ENCODE measurements at places on chromosomes 13 and 19.

- DNase-seq = no peak
These were observed 8.0 kb upstream of the SPATA13 start for GRCh38 chr13:24152292-24153214.

- no peak for DNase-seq
These were observed 98.0 kb downstream of the PRR20E start for GRCh38 chr13:57264965-57265364.

DNA sequence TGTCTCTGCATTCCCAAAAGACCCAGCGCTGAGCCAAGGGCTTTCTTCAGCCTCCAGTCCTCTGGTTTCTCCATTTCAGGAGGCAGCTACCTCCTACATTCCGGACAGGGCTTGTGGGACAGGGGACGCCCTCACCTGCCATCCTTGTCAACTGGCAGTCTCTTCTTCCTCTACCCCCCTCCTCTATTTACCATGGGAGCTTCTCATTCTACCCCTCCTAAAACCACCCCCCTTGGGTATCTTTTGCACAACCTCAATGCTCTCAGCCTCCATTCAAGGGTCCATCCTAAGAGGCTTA, 43.8 kb downstream of the ZNF93 start:
- no peak for DNase-seq

DNA sequence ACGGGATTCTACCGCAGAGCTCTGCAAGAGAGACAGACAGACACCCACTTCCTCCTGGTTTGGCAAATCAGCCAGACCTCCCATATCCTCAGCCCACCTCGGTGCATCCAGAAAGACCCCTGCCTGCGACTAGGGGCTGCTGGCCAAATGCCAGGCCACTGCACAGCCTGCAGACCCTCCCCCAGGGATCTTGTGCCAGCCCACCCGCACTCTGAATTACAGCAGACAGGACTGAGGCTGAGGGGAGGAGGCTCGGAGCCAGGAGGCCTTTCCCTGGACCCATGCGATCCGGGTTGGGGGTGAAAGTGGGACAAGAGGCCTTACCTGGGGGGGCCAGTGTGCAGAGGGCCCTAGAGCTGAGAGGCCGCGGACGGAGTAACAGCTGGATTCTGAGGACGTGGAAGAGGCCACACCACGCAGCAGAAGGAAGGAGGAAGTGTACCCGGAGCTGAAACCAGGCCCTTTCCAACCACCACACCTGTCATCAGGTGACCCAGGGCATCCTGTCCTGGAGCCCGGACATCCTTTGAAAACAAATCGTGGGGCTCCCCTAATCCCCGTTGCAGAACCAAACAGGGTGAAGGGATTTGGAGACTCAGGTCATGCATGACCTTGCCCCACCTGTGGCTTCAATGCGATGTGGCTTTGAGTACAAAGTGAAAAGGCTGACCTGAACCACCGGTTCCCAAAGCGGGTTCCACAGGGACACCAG, 993 bp downstream of the FUT6 start:
- DNase-seq = no peak

DNA sequence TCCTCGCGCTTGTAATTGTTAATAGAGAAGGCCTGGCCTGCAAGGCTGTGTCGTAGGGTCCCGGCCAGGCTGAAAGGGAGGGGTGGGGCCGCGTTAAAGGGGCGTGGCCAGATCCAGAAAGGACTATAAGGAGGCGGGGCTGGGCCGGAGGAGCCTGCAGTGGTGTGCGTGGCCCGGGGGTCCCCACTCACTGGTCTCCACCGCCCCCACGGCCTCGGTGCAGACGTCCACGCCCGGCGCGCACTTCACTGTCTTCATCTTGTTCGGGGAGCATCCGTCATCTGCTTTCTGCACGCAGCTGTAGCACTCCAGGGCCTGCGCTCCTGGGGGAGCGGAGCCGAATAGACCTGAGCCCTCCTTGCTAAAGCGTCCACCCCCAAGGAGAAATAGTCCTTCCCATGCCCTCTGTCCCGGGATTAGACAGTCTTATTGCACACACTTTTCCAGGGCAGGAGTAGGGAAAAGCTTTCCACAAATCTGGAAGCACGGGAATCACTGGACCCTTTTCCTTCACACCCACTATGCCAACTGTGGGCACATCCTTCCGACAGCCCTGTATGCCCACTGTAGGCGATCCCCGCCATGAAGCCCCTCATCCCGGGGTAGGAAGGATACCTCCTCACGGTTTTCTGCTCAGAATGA, 1.2 kb downstream of the LYPD3 start:
- peak; percentile 59 for DNase-seq

- no peak for DNase-seq
These were observed 739 bp downstream of the EIF3G start for GRCh38 chr19:10118960-10119359.

- peak; percentile 34 for DNase-seq
These were observed 16.1 kb upstream of the USP29 start for GRCh38 chr19:57103573-57104277.

- DNase-seq = no peak
These were observed 181.8 kb upstream of the UBL3 start for GRCh38 chr13:30032263-30032662.

GRCh38 chr19:31448221-31448657, 99.0 kb upstream of the TSHZ3 start:
- DNase-seq = no peak

DNA sequence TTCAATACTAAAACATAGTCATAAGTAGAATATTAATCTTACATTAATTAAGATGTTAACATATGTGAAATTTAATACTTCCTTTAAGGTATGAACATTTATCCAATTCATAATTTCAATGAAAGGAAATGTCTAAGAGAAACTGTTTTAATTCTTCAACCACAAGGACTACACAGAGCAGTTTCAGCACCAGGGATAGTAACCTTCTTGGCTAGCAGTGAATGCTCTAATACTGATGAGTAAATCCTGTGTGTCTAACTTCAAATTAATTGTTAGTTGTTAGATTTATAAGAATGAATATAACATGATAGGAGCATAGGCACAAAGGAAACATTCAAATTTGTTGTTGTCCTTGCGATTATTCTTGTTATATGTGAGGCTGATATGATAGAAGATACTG, 15.6 kb upstream of the NBEA start:
- DNase-seq = no peak

- no peak for DNase-seq
These were observed 1.6 kb upstream of the ZBTB7A start for GRCh38 chr19:4068047-4068966.

GRCh38 chr19:5804516-5805461, at the start of gene NRTN:
NRTN (plus strand) TSS chr19:5805067; CDS start chr19:5824166, 19,099 bp downstream.
- DNase-seq = no peak

DNA sequence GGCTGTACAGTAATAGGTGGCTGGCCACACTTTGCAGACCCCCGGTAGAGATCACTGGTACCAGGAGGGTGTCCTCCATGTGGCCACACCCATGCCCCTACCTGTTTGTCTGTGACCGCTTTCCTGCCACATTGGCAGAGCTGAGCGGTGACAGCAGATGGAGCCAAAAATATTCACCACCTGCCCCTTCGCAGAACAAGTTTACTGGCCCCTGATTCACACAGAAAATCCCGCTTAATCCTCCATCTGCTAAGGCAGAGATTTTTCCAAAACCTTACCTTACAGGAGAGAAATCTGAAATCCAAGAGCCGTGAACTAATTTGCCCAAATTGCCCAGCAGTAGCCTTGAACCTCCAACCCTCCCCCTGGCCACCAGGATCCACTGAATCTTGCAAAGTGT, 52.1 kb downstream of the MYO9B start:
- DNase-seq = no peak

DNA sequence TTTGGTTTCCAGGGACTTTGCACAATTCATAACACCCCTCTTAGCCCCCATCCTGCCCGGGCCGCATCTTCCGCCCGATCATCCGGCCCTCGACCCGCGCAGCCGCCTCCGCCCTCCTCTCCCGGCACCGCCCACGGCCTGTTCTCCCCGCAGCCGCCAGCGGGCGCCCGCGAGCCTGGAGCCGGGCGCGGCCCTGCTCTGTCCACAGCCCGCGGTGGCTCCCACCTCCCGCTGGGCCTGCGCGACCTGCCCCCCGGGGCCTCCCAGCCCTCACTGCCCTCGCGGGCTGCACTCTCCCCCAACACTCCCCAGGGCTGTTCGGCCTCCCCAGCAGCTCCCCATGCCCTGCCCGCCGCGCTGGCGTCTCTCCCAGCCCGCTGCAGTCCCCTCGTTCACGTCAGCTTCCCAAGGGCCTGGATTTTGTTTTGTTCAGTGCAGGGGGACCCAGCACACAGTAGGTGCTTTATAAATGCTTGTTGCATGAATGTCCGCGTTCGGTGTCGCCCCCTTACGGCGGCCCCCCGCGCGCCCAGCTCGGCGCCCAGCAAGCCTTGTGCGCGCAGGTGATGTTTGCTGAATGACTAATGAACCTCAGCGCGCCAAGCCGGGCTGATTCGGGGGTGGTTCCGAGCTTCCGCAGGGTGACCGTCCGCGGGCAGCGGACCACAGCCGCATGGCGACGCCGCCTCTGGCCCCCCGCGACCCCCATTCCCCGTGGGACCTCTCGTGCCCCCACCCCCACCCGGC, 4.6 kb upstream of the APC2 start:
- DNase-seq = peak; percentile 25

DNA sequence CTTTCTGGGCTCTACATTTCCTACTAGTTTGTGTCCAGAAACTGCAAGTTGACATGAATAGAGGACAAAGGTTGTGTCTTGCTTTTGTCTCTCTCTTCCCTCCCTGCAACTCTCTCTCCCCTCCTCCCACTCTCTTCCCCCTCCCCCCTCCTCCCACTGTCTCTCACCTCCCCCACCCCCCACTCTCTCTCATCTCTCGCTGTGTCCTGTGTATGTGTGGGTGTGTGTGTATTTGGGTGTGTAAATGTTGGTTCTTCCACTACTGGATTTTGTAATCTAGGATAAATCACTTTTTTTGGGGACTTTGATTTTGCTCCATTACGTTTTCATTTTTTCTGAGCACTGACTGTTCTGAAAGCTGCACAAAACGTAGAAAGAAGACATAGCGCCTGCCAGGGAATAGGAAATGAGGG, 48.4 kb downstream of the AKAP11 start:
- no peak for DNase-seq

- peak; percentile 90 for DNase-seq
These were observed 48.6 kb downstream of the SCEL start for GRCh38 chr13:77584106-77584505.

GRCh38 chr13:75877071-75877470, 240.9 kb downstream of the LMO7 start:
- no peak for DNase-seq
